ENCODE measurements at places on chromosomes 2 and 18. TPM values are rescaled to one million over a fixed set of nuclear protein-coding genes. Genes with fewer than 3 reads are reported as not detected.

DNA sequence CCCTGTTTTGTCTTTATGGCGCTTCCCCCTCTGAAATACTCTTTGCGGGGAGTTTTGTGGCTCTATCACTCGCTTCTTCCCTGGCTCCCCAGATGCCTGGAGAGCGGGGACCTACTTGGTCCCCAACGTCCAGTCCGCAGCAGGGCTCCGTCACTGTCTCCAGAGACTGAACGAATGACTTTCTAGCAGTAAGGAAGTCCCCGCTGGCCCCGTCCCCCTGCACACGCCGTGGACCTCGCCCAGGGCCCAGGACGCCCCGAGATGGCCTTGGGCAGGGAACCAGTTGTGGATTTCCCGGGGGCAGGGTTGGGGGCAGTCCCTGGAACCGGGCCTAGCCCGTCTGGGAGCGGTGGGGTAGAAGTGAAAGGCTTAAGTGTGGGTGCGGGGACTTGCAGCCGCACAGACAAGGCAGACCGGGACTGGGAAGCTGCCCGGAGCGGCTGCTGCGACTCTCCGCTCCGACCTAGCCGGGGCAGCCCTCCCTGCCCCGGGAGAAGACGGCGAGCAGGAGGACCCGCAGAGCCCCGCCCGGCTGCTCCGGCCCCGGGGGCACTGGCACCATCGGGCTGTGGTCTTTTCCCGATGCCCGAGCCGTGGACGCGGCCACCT lies 821 bp upstream of the EPHA4 start:
- peak overlapping the region; percentile 84 for H3K4me3 ChIP-seq
- no peaks in the 10 kb centered on the region for H3K36me3 ChIP-seq
- peak overlapping the region; percentile 8 for H3K27ac ChIP-seq

DNA sequence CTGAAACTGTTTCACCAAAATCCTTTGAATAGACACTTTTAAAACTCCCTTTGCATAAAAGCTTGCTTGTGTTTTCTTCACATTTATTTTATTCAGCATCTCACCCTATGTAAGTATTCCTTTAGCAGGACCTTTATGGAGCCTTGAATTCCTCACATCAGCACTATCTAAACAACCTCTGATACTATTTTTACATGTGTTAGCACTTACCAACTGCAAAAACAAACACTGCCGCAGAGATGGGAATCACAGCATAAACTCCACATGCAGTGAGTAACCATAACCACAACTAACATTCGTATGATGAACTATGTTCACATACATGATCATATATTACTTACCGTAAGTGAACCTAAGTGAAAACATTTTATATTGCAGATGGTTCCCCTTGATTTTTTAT lies 15.4 kb downstream of the FBXO15 start:
- H3K27me3 ChIP-seq: no peaks in the 10 kb centered on the region
- H3K36me3 ChIP-seq: no peaks in the 10 kb centered on the region
- H3K27ac ChIP-seq: no peak overlapping the region
- H3K4me1 ChIP-seq: no peaks in the 10 kb centered on the region
- H3K4me3 ChIP-seq: no peak overlapping the region

LYPD6B gene
- not detected for total RNA-seq

RBMS1 gene
- 54.9 TPM for total RNA-seq

COLEC11 gene
- total RNA-seq: 0.23 TPM

ANKRD30B gene
- total RNA-seq: not detected

DNA sequence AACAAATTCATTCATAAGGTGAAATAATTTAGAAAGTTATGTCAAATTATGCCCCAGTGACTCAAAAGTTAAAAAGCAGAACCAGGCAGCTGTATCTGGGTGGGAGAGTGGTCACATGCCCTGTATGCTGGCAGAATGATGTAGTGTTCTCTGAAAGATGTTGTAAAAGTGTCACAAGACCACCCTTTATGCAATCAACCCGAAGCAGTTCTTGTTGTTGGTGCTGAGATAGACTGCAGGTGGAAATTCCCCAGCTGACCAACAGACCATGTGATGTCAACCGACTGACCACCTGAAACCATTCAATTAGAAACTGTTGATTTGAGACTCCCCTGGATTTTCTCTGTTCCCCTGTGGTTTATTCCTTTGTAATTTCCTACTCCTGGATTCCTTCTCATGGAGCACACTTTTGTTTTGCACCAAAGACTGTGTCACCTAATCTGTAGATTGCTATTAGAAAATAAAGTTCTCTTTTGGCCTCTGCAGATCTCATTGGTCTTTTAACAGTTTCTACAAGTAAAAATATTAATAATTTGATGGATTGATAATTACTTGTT lies 1341.3 kb upstream of the LRRTM1 start:
- H3K4me3 ChIP-seq: no peak overlapping the region
- H3K4me1 ChIP-seq: no peaks in the 10 kb centered on the region
- no peaks in the 10 kb centered on the region for H3K36me3 ChIP-seq
- DNase-seq: no peak
- H3K27me3 ChIP-seq: no peaks in the 10 kb centered on the region

GRCh38 chr2:11446733-11447248 lies 19.2 kb downstream of the E2F6 start:
- H3K4me1 ChIP-seq: no peaks in the 10 kb centered on the region
- DNase-seq: peak; percentile 55
- H3K27me3 ChIP-seq: no peaks in the 10 kb centered on the region
- H3K27ac ChIP-seq: no peak overlapping the region
- H3K4me3 ChIP-seq: no peak overlapping the region

DNA sequence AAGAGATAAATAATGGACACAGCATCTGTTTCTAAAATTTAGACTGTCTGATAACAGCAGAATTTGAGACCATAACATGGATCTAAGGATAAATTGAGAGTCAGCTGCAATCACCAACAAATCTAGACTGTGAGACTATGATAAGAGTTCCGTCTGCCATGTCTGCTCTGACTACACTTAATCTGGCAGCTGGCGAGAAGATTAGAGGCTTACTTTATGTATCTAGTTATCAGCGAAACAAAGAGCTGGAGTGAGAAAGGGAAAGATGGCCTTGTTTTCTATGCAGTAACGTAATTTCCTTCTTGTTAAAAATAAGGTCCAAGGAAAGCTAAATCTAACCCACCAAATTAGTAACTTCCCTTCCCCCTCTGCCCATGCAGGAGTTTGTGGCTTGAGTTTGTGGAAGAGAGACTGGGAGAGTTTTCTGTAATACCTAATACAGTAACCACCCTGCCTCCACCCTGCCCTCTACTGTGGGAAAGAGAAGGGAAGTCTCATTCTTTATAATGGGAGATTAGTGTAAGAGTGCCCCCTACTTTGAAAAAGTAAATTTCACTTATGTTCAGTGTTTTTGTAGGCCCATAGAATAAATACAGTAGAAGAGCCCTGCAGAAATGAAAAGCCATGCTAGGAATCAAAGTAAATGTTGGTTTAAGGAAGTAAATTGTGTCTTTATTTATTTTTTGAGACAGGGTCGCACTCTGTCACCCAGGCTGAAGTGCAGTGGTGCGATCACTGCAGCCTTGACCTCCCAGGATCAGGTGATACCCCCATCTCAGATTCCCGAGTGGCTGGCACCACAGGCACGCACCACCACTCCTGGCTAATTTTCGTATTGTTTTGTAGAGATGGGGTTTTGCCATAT lies 27.5 kb downstream of the EML4 start:
- peaks cover 47% of the 10 kb centered on the region for H3K4me1 ChIP-seq
- H3K27me3 ChIP-seq: no peaks in the 10 kb centered on the region
- peaks cover 24% of the 10 kb centered on the region for H3K36me3 ChIP-seq

Measured in activated CD8-positive, alpha-beta memory T cell treated with anti-CD3 and anti-CD28 coated beads, Interleukin-2, amount 10 ng/mL, durations not matched to agents 7 days and 5 days (primary cell).